ENCODE measurements at places on chromosomes 1 and 21.

DNA sequence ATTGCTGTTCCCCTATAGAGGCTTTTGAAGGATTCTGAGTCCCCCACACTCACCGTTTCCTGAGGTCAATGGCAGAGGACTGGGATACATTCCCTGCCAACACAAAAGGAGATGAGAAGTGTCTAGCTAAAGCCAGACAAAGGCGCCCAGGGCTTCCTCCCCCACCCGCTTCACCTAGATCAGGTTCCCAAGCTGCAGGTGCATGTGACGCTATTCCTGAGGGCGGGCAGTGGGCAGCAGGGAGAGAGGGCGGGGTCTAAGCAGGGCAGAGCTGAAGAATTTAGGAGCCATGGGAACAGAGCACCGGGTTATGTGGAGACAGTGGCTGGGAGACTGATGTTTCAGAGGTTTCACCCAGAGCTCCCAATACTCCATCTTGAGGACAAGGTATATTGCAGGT is 6.0 kb upstream of the ARHGEF2 start:
- DNase-seq: no peak

DNA sequence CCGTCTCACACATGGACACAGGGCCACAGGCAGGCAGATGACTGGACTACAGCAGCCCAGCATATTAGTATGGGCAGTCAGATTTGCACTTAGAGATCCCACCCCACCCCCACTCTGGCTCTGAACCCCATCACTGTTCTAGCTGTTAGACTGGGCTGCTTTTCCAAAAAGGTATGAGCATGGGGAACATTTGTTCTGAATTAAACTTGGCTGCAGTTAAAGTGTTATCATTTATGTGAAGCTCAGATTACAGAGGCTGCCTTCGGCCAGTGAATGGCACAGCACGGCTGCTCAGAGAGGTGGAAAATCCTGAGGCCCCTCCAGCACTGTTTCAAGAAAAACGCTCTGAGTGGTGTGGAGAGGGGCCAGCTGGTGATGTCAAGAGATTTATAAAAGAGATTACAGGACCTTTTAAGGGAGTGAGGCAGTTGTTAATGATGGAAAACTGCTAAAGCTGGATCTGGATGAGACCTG is 6.9 kb upstream of the NOS1AP start:
- no peak for DNase-seq

- DNase-seq: no peak
Measured at GRCh38 chr1:102107441-102107840, 110.7 kb upstream of the OLFM3 start.

- DNase-seq: no peak
Measured at GRCh38 chr1:67716800-67717199, 31.8 kb downstream of the GADD45A start.

- DNase-seq: no peak
Measured at GRCh38 chr1:206590025-206590758, 22.1 kb downstream of the EIF2D start.

- no peak for DNase-seq
Measured at GRCh38 chr1:12454406-12455391, 163.3 kb downstream of the DHRS3 start.

- DNase-seq: no peak
Measured at GRCh38 chr1:176656257-176656995, 193.5 kb downstream of the PAPPA2 start.

DNA sequence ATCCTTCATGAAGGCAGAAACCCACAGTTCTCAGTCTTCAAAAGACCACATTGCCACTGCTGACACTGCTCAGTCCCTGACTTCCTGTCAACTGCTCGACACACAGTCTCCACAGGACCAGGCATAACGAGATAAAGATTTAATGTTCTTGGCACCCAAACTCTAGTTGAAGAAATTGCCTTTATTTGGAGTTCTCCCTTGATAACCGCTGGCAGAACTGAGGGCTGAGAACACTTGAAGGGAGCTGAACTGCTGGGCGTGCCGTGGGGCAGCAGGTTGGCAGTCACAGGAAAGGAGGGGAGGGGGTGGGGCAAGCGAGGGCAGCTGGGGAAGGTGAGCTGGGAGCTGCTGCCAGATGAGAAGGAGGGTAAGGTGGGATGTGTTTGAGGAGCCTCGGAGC is 15.9 kb downstream of the HENMT1 start:
- DNase-seq: no peak

GRCh38 chr1:161128591-161129420 is 3.7 kb downstream of the DEDD start:
- DNase-seq: no peak

DNA sequence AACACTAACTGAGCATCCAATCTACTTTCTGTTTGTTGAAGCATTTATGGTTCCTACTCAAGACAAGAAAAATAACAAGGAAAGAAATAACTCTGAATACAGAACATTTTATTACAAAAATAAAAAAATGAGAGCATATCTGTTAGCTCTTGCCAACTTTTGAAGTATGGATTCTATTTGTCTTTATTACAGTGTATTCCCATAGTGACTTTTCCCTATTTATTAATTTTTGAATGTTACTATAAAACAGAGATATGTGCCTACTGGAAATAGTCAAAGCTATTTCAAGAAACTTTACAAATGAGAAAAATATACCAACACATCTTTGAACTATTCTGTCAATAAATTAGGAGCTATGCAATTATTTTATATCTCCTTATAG is 153.0 kb downstream of the HLX start:
- no peak for DNase-seq

GRCh38 chr1:41325801-41326200 is 35.4 kb upstream of the FOXO6 start:
- no peak for DNase-seq

- no peak for DNase-seq
Measured at GRCh38 chr1:67632811-67633655, 52.0 kb upstream of the GADD45A start.

DNA sequence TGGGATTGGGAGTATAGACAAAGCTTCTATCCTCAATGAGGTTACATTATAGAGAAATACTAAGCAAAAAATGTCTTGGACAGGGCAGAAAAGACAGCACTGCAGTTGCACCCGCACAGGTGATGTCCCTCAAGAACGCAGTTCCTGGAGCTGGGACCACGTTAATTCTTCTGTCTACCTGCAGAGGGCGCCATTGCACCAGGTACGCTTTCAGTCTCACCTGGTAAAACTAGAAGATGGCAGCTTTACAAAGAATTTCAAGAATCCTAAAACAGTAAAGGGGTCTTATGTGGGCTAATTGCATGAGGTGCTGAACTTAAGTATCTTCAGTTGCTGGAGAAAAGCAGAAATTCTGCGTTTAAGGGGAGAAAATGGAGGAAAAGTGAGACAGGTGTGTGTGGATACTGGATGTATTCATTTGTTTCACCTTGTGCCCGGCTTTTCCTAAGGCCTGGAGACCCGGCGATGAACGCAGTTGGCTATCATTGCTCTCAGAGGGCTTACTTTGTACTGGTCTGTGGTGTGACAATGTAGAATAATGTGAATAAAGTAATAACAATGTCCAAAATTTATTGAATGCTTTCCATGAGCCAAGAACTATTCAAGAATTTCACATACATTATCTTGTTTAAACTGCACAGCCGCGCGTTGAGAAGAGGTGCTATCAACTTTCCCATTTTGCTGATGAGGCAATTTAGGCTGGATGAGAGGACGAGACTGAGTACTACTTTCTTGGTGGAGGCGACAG is 276.3 kb upstream of the GREM2 start:
- DNase-seq: no peak

GRCh38 chr1:165075725-165076370 is 280.7 kb downstream of the LMX1A start:
- no peak for DNase-seq

DNA sequence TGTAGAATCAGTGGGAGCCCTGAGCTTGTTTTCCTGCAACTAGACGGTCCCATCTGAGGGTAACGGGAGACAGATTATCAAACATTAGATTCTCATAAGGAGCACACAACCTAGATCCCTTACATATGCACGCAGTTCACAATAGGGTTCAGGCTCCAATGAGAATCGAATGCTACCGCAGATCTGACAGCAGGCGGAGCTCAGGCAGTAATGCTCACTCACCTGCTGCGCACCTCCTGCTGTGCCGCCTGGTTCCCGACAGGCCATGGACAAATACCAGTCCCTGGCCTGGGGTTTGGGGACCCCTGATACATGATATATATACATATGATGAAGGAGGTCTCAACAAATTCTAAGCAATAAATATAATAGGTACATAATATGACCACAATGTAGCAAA is 19.7 kb upstream of the SMIM12 start:
- DNase-seq: no peak

- DNase-seq: no peak
Measured at GRCh38 chr1:35560256-35561225, 2.9 kb downstream of the NCDN start.

GRCh38 chr1:219292999-219293398 is 119.3 kb downstream of the LYPLAL1 start:
- no peak for DNase-seq

GRCh38 chr1:19654886-19655717 is 9.6 kb upstream of the HTR6 start:
- DNase-seq: no peak

DNA sequence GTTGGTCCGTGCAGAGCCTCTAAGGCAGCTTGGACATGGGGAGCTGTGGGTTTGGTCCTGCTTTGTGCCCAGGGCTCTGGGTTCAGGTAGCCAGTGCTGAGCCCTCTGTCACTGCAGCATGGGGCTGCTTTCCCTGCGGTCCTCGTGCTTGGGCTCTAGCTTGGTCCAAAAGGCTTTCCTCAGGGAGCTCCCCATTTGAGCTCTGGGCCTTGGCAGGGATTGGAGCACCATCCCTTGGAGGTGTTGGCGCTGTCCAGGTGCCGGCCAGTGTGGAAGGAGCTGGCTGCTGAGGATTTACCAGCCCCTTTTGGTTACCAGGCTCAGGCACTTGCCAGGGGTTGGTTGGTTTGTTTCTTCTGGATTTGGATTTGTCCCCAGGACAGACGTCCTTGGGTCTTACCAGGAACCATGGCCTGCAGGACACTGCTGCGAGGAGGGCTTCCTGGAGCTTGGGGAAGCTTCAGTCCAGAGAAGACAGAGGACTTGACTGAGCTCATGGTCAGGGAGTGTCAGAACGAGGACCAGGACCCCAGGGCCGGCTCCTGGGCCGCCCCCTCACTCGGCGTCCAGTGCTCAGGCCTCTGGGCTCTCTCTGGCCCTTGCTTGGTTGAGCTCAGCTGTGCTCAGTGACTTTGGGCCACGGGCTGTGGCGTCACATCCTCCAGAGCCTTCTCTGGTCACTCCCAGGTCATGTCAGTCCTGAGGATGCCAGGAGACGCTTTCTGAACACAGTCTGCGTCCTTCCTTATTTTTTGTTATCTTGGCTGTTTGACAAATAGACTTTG is 224.7 kb downstream of the CAMTA1 start:
- DNase-seq: no peak

DNA sequence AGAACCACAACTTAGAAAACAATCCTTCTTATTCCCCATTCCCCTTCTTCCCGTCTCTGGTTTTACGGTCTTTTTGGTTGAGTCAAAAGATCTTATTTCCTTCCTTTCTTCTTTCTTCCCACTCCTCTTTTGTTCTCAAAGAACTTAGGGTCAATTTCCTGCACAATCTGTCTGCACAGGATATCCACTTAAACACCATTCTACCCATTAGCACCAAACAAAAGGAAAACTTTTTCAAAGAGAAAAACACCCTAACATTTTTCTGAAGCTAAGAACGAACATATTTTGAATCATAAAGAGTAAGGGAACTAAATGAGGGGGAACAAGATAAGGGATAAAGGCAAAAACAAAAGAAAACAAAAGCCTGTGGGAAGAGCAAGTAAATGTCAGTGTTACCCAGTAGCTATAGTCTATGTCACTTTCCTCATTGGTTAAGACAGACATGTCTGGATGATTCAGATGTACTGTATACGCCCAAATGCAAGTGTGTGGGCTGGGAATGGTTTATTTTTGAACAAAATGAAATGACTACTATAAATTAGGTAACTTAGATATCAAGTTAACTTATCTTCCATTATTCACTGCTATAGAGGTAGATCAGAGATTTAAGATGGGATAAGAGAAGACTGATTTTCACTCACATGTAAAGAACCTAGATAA is 59.9 kb downstream of the TOR3A start:
- DNase-seq: no peak

All from activated gamma-delta T cell (primary cell).